ENCODE measurements at places on chromosomes 6 and 20.
A peak's percentile ranks its signal among the peaks of the same experiment; 100 is the strongest.

GRCh38 chr20:47179267-47179666 is 177.2 kb downstream of the ZMYND8 start:
- DNase-seq, result no peak

DNA sequence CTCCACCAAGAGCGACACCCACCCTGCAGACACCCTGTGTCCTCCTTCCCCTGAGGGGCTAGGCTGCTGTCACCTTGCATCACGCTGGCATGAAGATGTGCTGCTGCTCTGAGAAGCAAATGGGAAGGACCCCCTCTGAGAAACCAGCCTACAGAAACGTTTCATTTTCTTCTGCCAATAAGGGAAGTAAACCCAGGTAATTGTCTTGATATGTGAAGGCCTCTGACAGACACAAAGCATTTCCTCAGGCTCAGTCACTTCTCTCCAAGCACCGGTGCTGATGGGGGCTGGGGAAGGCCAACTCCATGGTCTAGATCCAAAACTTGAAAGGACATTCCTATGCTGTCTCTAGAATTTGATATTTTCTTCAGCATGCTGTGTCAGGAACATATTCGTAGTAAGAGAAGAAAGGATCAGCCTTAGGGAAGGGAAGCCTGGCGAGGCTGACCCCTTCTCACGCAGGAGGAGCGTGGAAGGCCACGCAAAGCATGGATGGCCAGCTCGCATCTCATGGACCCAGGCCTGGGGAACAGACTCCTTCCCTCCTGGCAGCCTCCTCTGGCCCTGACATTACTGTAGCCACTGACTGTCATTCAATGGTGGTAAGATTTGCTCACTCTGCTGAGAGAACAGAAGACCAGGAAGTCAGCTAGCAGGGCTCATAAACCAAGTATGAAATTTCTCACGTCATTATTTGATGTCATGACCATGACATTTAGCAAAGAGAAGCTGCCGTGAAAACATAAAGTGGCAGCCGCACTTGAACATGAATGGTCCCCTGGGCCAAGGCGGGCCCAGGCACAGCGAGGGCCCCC is 20.4 kb downstream of the ACSS1 start:
- no peak for DNase-seq

DNA sequence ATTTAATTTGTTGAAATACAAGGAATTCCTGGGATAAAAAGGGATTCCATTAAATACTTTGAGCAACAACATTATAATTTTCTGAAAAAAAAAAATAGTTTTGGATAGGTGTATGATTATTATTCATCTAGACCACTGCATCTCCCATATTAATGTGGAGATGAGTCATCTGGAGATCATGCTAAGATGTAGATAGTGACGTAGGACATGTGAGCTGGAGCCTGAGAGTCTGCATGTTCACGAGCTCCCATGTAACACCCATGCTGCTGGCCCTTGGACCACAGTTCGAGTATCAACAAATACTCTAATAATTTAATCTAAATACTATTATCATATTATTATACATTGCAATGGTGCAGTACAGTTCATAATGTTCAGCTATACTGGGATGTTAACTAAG is 91.6 kb downstream of the EPM2A start:
- no peak for DNase-seq

DNA sequence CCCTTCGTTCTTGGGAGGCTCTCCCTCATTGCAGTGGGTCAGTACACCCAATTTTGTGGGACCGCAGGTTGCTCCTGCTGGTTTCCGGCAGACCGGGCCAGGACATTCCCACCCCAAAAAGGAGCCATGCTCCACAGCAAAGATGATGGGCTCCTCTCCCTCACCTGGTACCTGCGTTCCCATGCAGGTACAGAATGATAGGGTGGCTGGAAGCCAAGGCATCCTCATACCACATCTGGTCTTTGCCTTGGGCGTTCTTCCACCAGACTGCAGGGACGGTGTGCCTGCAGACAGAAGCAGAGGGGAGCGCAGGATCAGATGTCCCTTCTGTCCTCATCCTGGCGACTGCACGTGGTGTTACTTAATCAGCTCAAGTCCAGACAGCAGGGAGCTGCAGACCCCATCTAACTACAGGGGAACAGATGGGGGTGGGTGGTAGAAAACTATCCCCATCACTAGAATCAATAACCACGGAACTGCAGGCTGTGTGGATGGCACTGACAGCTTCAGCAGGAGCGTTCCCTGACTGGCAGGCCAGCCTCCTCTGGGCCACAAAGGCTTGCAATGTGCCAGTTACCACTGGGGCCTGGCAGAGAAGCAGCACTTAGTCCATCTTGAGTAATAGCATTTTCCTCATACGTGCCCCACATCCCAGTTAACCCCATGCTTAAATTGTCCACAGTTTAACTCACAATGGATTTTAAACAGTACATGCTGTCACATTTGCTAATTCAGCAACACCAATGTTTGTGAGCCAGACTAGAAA is 70.4 kb downstream of the ABHD12 start:
- no peak for DNase-seq

DNA sequence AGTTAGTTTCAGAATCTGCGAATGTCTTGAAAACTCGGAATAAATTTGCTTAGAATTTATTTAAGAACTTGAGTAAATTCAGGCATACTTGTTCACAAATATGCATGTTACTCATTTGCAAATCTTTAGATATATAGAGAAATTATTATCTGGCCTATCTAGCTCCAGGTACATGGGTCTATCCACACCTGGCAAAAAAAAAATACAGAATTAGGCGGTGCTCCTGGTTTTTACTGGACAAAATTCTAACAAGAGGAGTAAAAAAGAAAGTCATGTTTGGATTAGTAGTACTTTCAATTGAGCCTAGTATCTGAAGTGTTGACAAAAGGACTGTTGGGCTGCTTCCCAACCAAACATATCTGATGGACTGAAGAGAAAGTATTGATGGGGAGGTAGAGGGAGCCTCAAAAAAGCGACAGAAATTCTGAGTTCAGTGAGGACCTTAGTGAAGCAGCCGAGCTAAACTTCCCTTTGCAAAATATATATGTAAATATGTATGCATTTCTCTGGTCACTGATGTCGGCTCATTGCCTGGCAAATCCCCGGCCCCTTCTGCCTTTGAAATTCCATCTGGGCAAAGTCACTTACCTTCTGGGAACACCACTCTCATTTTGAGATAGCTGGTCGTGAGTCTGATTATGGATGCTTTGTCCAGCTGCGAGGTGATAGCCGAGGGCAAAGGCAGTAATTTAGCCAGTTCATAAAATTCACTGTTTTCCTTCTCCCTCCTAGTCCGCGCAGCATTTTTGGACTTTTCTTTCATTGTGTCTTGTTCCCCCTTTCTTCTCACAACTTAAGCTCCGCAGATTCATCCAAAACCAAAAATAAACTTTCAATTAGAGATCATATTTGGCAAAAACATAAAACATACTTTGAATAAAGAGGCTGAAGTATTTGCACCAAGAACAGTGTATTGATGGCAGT is 1.8 kb downstream of the SIM1 start:
- DNase-seq, result no peak

- DNase-seq, result peak; percentile 51
Observed at GRCh38 chr20:63978319-63979228, 868 bp downstream of the SAMD10 start.

DNA sequence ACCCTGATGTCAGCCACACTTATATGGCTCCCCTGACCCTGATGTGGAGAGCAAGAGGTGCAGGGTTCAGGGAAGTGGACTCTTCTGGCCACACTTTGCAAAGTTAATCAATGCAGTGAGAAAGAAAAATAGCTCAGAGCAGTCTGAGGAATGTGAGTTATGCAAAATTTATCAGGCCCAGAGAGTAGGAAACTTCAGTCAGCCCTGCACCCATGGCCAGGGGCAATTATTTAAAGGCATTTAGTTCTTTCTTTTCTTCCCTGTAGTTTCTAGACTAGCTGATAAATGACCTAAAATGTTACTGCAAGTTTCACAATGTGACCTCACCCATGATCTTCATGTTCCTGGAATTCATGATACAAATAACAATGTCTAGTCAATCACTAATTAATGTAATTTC is 143.7 kb upstream of the GGTLC1 start:
- DNase-seq, result no peak

GRCh38 chr6:104940893-104941728 is 15.8 kb upstream of the LIN28B start:
- peak; percentile 16 for DNase-seq

DNA sequence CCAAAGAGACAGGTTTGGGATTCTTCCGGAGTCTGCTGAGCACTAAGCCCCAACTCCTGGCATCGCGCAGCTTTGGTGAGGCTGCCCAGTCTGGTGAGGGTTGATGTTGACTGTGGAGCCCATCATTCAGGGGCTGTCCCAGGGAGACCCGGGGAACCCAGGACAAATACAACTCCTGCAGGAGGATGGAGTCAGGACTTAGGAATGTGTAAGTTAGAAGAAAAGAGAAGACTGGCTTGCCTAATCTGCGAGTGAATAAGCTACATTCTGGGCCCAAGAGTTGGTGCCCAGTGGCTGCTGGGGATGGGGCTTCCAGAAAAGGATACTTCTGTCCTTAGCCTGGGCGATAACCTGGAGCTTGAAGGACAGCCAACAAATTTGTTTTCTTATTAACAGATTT is 47.9 kb downstream of the STK35 start:
- DNase-seq, result no peak

GRCh38 chr6:44073612-44074438 is 53.4 kb downstream of the MRPL14 start:
- no peak for DNase-seq

DNA sequence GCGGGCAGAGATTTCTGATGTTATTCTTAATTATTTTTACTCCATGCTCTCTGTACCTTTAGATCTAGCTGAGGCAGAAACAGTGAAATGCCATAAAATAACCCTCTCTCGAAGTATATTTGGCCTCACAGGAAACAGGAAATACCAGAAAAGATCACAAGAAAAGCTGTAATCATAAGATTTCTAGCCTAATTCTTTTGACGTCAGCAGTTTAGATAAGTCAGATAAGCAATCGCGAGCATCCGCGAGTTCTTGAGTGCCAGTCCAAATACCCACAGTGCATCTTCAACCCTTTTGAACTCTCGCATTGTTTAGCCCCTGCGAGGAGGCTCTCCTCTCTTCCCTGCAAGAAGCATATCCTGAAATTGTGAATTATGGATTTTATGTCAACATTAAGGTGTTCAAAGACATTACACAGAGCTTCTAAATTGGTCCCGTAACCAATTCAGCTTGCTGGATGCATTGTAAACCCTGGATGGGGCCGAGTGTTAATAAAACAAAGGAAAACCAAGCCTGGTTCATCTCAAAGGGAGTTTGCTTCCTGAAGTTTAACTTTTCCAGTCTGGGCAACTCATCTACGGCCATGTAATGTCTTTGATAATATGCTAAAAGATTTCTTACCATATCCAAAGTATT is 198.9 kb downstream of the MTFR2 start:
- peak; percentile 2 for DNase-seq

DNA sequence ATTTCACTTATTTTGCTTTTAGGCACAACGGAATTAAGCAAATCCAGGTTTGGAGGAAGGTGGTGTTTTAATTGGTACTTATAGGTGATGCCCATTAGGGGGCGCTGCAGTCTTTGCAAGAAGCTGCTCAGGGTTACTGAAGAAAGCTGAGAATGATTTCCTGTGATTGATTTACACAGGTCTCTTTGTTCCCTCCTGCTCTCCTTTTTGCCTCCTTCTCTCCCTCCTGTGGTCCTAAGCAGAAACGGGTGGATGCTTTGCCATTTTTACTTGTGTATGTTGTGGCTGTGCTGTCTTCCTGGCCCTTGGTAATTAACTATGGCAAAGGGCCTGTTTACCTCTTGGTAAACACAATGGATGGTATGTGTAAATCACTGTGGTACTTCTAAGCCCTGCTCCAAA is 97.8 kb downstream of the ANKS1A start:
- peak; percentile 45 for DNase-seq

DNA sequence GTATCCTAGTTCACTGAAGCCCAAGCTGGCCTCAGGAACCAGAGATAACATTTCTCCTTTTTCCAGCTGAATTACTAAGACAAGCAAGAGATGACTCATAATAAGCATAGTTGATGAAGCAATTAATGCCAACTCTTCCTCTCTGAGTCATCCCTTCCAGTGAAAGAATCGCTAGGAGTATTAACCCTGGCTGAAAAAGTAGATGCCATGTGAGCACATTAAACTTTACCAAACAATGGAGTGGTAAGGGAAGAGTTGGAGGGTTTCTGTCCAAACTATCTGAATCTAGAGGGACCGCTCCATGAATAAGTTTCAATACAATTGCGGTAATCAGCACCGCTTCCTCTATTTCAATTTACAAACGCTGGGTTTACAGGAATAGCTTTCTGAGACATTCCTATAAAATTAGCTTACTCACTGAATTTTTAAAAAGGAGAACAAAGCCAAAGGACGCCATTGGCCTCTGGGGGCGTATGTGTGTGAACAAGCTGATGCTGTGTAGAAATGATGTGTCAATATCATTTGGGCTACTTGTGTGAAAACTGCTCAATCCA is 48.3 kb downstream of the ATXN1 start:
- DNase-seq, result peak; percentile 57

GRCh38 chr6:108760126-108761050 is 87.8 kb upstream of the ARMC2 start:
- no peak for DNase-seq

DNA sequence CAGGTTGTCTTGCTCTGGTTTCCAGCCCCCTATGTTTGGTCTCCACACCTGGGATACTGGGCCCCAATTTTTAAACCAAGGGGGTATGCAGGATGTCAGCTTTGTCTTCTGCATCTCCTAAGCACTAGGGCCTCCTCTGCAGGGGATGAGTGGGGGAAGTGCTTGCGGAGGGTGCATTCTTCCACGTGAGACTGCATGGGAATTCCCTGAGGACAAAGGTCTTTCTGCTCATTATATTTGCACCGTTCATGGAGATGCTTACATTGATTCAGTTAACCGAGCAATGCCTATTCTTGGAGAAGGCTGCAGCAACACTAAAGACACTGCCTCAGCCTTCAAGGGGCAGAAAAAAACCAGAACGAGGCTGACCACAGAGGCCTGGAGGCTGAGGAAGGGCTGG is 45.4 kb downstream of the RAB44 start:
- no peak for DNase-seq

DNA sequence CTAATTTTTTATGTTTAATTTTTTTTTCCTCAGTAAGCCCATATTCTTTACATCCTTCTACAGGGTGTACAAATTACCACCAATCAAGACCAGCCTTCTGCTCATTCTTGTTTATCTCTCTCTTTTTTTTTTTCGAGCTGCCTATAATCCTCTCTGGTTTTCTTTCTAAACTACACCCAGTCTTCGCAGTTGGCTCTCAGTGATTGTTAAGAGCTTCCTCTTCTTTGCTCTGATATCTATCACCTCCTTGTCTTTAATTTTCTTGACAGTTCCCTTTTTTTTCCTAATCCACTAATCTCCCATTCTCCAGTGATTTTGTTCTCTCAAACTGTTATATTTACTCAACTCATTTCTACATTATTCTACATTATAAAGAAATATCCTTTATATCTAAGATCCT is 38.5 kb upstream of the PTPRK start:
- DNase-seq, result no peak

DNA sequence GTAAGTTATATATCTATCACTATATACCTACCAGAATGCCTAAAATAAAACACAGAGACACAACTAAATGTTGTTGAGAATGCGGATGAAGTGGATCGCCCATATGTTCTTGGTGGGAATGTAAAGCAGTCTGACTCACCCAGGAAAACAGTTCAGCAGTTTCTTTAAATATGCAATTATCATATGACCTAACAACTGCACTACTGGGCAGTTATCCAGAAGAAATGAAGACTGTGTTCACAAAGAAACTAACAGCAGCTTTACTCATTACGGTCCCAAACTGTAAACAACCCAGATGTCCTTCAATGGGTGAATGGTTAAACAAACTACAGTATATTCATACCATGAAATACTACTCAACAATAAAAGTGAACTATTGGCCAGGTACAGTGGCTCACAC is 14.3 kb upstream of the ZC3H12D start:
- DNase-seq, result no peak

All from CD4-positive, alpha-beta T cell treated with Interferon gamma for 1 hour (primary cell).